GM04504 (cell line): ENCODE measurements at places on chromosomes 7 and 10.

DNA sequence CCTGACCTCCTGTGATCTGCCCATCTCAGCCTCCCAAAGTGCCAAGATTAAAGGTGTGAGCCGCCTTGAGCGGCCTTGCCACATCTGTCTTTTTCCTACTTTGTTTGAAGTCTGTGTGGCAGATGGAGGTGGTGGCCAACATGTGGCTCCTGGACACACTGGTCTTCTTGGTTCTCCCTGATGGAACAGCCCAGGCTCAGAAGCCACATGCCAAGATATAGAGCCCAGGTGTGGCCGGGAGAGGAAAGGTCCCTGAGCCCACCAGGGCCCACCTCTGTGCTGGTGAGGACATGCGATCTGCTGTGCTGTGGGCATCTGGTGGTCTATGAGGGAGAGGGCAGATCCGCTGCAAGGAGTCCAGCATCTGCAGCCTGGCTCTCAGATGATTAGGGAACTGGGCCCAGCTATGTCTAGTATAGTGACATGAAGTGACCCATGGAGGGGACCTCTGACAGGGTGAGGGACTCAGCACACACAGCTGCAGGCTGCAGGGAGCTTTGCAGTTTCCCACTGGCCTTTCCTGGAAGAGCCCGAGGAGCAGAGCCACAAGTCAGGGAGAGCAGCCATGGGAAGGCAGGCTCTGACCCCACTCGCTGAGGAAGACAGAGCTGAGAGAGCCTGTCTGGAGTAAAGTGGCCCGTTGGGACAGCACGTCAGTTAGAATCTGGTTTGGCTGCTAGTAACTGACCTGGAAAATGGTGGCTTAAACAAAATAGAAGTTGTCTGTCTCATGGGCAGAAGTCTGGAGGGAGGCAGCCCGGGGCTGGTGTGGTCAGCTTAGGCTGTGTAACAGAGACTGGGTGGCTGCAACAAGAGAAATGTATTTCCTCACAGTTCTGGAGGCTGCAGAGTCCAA is 25.9 kb downstream of the ADCY1 start:
- no peak for DNase-seq

- no peak for DNase-seq
Measured at GRCh38 chr10:132645630-132646442, 108.2 kb downstream of the INPP5A start.

- DNase-seq, result no peak
Measured at GRCh38 chr10:112535531-112535951, 88.5 kb downstream of the VTI1A start.

- no peak for DNase-seq
Measured at GRCh38 chr10:46291817-46292572, 5.2 kb downstream of the ANTXRL start.

DNA sequence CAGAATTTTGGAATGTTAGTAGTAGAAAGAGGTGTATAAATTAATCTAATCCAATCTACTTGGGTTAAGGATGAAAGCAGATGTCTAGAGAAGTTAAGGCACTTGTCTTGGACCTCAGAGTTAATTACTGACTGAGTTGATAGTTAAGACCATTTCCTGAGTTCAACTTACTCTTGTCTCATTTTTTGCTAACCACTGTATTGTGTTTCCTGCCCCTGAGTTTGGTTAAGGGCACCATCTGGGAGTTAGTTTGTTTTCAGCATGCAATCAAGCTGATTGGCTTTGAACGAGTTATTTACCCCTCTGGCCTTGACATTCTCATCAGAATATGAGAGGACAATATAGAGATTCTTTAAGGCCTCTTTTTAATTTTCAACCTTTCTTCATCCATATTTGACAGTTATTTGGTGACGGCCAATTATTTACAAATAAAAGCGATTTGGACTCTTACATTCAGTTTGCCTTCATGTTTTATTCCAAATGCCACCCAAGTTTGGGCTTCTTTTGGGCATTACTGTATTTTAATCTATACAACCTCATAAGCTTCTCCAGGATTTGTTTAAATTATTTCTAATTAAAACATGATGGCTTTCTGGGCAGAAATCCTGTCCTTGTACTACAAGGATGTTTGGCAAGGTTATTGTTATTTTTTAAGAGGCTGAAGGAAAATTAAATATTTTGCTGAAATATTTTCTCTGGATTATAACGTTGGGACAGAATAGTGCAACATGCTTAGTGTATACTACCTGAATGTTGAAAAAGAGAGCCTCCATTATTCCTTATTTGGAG is 225.0 kb downstream of the CACNB2 start:
- DNase-seq, result no peak
